ENCODE measurements at places on chromosomes 12 and 14.
A peak's percentile ranks its signal among the peaks of the same experiment; 100 is the strongest.

- DNase-seq, result no peak
Measured at GRCh38 chr14:67999290-67999689, 179.7 kb downstream of the RAD51B start.

GRCh38 chr12:108309674-108310312, 29.3 kb downstream of the CMKLR1 start:
- DNase-seq, result peak; percentile 47

- no peak for DNase-seq
Measured at GRCh38 chr12:59839514-59839913, 243.7 kb downstream of the SLC16A7 start.

DNA sequence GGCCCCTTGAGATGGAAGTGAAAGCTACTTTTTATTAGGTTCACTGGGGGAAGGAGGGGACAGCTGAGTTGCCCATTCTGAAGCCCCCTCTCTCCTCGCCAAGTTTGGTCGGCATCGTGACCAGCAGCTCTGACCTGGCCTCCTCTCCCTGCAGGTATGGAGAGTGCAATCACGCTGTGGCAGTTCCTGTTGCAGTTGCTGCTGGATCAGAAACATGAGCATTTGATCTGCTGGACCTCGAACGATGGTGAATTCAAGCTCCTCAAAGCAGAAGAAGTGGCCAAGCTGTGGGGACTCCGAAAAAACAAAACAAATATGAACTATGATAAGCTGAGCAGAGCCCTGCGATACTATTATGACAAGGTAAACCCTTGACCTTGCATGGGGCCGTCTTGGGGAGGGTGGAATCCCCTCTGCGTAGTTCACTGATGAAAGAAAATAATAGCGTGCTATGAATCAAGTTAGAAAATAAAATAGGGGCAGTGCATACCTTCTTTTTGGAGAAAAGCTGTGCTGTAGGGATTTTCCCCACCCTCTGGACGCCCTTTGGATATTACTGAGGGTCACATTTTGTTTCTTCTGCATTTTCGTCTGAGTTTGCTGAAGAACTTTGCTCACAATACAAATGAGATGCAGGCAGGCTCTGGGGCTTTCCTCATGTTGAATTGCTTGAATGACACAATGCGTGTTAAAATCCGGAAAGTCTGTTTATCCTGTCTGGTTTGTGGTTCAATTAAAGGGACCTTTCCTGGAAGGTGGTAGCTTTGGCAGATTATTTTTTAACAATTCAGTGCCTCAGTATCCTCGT, 29.4 kb downstream of the ELK3 start:
- peak; percentile 31 for DNase-seq

DNA sequence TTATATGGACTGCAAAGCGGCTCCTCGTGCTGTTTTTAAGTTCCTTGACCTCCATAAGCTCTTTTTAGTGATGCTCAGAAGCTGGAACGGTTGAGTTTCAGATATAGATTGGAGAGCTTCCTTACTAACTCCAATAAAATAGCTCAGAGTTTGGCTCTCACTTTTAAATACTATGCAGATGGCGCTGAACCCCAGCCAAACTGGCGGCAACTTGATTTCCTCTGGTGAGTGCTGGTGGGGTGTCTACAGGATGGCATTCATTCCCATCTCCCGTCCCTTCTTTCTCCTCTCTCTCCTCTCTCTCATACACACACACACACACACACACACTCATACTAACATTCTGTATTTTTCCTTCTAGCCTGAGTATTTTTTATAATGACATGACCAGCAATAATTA, 346.3 kb downstream of the ETNK1 start:
- DNase-seq, result no peak

DNA sequence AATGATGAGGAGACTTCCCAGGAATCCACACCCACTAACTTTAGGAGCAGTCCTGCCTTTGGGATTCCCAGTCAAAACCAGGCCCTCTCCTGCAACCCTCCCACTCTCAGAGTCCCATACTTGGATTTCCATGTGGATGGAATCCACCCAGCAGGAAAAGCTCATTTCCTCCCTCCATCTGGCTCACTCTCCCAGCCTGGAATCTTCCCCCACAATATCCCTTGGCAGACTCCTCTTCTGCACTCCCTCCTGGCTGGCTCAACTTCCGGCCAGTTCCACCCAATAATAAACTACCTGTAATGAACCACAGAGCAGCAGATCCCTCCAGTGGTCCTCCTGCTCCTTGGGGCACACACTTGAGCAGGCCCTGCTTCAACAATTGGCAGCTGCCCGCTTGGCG, 102.8 kb upstream of the EGLN3 start:
- DNase-seq, result no peak

GRCh38 chr12:116928504-116928903, 17.8 kb downstream of the FBXW8 start:
- DNase-seq, result no peak

GRCh38 chr12:101783150-101783549, 43.9 kb upstream of the SYCP3 start:
- no peak for DNase-seq

DNA sequence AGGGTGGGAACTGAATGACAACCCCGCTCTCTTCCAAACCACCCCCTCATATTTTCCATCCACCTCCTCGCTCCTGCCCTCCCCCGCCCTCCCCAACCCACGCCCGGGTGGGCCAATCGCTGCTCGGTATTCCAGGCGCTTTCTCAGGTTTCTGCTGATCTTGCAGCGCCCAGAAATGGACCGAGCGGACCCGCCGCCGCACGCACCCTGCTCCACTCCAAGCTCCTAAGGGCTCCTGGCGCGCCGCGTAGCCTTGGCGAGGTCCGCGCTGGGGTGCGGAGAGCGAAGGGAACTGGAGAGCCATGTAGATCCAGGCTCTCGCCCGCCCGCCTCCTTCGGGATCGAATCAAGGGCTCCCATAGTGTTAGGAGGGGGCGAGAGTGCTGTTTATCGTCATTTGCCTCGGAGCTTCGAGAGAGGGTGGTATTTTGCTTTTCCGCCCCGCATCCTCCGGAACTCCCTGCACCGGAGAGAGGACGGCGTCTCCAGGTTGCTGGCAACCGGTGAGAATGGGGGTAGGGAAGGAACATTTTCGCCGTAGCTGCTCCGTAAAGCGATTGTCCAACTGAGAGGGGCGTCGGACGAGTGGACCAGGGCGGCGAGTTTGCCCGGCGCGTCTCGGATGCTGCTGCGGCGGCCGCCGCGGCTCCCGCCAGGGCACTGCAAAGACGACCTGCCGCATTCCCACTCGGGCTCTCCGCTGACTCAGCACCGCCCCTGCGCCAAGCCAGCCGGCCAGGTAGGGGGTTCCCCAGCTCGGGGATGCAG, at the start of gene KCNA1:
KCNA1 (plus strand) TSS at position 172 of the 768 bp plus-strand sequence. CDS start 1,474 bp downstream, outside the sequence.
- peak; percentile 46 for DNase-seq

DNA sequence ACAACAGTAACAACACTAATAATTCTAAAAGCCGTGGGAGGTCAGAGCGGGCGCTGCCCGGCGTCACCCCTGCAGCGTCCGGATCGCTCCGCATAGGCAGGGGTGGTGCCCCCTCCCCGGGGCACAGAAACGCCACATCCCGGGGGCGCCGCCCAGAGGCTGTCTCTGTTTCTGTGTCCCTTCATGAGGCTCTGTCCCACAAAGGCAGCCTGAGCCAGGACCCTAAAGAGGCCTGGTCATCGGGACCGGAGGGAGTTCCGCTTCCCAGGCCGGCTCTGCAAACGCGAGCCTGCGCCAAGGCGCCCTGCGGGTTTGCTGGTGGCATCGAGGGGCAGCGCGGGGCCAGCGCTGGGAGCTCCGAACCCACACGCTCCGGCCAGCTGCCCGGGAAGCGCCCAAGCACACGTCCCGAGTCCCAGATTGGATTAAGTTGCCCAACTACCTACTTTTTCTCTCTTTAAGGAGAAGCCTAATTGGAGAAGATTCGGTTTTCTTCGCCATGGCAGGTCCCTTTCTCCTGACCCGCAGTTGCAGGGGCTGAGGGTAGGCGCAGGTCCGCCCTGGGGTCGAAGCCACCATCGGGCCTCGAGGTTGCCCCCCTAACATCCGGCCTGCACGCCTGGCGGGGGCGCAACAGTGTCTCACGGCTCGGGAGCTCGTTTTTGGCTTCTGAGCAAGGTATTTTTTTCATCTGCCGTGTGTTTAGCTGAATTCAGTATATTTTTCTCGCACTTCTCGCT, 421.7 kb downstream of the VRK1 start:
- DNase-seq, result no peak

DNA sequence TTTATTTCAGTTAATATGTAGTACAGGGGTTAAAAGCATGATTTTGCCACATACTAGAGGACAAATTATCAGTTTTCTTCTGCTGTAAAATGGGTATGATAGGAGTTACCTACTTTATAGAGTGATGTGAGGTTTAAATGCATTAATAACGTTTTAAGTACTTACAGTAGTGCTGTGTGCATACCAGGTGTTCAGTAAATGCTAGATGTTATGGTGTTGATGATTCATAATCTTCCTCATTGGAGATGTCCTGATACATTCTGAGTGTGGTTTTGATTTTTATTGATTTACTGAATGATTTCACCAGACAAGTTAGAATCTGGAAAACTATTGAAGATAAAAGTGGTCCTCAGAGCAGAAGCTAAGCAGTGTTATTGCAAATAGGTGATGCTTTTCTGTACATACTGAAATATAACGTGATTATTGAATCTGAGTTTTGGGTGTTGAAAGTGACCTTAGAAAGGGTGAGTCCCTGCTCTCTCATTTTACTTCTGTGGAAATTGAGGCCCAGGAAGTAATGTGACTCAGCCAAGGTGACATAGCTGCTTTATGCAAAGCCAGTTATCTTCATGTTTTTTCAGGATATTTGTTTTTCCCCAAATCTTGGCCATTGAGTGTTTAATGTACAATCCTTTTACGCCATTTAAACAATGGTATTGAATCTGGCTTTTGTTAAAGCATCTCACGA, 54.7 kb downstream of the VRK1 start:
- no peak for DNase-seq

DNA sequence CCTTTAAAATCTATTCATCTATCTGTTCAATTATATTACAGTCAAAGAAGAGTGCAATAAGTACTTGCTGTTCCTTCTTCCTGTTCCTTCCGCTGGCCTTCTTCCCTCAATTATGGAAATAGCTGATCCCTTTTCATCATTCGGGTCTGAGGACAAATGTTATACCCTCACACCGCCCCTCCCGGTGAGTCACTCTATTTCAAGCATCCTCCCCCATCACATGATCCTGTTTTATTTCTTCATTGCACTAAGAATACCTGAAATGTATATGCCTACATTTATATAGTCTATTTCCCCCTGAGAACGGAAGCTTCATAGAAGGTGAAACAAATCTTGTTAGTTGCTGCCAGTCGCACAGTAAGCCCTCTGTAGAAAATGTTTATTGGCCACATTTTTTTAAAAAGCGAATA, 2.5 kb downstream of the SLC38A1 start:
- no peak for DNase-seq

DNA sequence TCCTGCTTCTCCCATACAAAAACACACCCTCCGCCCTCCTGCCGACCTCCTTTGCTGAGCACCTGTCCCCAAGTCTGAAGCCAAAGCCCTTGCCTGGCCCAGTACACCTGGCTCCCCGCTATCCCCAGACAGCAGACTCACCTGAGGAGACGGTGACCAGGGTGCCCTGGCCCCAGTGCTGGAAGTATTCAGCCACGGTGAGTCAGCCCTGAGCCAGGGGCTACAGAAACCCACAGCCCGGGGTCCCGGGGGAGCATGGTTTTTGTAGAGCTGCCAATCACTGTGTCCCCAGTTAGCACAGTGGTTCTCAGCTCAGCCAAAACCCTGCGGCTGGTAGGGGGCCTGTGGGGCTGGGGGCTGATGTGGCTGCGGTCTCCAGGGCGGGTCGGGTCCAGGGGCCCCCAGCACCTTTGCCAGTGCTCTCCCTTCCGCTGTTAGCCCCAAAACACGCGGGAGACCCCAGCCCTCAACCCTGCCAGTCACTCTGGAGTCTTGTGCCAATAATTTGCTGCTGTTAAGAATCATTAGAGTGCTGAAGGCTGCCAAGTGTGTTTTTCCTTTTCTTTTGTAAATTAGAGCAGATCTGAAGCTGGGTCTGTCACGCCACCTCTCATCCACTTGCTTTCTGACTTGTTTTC, 339.0 kb downstream of the TMEM121 start:
- no peak for DNase-seq

GRCh38 chr12:26666286-26666685, 166.7 kb downstream of the ITPR2 start:
- DNase-seq, result no peak

DNA sequence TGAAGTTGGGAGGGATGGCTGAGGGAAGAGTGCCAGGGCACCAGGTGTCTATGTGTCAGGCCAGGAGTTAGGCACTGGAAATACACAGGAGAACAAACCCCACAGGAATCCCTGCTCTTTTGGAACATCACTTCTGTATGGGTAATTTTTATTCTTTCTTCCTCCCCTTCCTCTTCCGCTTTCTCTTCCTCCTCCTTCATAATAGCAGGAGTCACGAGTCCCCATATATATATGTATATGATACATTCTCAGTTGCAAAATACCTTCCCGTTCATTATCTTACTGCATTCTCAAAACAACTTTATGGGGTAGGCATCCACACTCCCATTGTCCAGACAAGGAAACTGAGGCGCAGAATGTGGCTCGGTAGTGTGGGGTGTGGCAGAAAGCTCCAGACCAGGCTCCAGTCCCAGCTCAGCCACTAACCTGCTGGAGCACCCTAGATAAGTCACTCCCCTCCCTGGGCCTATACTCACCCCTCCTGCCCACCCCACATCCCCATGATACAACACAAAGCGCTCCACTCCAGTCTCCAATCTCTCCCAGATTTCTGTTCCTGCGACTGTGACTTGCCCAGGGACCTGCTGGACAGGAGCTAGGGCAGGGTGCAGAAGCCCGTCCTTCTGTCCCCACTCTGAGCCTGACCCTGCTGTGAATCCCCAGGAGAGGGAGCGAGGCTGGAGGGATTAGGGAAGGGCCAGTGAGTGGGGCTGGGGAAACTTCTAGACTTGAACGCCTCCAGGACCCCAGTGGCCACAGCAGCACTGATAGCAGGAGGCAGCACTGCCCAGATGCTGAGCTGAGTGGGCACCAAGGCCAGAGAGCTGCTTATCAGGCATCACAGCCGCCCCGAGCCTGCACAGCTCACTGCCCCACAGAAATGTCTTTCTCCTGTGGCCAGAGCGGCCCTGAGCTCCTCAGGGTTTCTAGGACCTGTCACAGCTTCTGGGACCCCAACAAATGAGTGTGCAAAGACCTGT, 1.4 kb upstream of the AQP2 start:
- no peak for DNase-seq

DNA sequence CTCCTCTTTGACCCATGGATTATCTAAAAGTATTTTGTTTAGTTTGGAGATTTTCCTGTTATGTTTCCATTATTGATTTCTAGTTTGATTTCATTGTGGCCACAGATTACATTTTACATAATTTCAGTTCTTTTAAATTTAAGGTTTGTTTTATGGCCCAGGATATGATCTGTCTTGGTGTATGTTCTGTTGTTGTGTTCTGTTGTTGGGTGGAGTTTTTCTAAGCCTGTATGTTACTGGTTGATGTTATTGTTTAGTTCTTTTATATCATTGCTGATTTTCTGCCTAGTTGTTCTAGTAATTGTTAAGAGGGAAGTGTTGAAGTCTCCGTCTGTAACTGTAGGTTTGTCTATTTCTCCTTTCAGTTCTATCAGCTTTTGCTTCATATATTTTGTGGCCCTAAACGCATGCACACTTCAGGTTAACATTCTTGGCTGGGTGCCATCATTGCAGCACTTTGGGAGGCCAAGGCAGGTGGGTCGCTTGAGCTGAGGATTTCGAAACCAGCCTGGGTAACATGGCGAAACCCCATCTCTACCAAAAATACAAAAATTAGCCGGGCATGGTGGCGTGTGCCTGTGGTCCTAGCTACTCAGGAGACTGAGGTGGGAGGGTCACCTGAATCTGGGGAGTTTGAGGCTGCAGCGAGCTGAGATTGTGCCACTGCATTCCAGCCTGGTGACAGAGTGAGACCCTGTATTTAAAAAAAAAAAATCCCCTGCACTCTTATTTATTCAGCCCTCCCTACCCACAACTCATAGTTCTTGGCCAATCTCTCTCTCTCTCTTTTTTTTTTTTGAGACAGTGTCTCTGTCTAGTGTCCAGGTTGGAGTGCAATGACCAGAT, 28.1 kb upstream of the CFL2 start:
- no peak for DNase-seq
